Nucleus accumbens (tissue), 56 donors: ENCODE measurements at places on chromosomes 12 and 14.

DNA sequence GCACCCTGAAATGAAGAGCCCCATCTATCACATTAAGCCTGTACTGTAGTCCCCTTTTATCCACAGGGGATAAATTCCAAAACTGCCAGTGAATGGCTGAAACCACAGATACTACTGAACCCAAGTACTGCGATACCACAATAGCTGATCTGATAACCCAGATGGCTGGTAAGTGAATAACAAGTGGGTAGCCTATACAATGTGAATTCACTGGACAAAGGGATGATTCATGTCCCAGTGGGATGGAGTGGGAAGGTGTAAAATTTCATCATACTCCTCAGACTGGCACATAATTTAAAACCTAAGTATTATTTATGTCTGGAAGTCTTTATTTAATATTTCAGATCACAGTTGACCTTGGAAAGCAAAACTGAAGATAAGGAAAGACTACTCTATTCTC lies 201.3 kb downstream of the GPHN start:
- no peak for DNase-seq

DNA sequence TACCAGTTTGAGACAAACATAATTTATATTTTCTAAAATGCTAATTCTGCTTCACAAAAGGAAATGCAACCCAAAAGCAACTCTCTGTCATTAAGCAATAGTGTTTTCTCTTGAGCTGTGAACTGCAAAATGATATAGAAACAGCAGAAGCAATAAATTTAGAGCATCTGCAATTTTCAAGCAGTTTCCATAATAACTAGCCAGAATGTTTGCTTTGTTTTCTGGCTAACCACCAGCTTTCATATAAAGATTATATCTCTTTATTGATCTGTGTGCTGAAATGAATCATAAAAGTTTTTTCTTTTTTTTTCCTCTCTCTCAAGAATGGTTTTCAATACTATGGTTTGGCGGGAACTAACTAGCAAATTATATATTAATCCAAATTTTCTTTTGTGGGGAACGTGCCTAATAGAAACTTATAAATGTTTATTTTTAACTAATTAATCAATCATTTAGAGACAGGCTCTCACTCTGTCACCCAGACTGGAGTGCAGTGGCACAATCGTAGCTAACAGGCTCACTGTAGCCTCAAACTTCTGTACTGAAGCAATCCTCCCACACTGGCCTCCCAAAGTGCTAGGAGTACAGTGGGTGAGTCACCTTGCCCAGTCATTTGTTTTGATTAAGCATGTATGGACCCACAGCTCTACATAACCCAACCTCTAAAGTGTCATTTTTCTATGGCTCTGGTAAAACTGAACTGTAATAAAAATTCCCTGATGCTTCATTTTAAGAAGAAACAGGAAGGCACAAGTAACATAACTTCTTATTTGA lies 830.1 kb upstream of the MGAT4C start:
- DNase-seq: no peak

GRCh38 chr12:79515530-79515935 lies 175.2 kb downstream of the PAWR start:
- DNase-seq: no peak

GRCh38 chr12:6183689-6184428 lies 16.3 kb upstream of the CD9 start:
- no peak for DNase-seq

- no peak for DNase-seq
Measured at GRCh38 chr14:93787465-93788292, 606 bp downstream of the PRIMA1 start.

DNA sequence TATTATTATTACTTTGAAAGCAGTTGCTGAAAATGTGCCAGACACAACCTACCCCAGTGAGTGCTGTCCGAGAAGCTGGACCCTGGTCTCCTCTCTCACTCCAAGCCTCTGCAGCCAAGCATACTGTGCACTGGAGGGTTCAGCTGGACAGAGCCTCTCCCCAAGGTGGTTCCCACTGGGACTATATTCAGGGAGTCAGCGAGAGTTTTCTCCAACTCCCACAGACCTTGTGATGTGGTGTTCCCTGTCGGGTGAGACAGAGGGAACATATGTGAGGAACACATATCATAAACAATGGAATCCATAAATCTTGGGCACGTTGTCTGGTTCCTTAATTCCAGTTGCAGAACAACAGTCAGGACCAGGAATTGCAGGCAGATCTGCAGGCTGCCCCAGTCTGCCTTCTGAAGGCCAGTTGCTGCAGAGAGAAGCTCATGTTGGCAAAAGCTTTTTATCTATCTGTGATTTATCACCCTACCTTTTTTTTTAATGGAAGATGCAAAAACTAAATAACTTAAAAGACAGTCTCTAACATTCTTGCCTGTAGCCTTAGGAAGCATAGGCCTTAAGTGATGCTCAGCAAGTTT lies 619.8 kb upstream of the TBX3 start:
- DNase-seq: no peak

- no peak for DNase-seq
Measured at GRCh38 chr12:102675672-102676071, 195.3 kb upstream of the IGF1 start.

DNA sequence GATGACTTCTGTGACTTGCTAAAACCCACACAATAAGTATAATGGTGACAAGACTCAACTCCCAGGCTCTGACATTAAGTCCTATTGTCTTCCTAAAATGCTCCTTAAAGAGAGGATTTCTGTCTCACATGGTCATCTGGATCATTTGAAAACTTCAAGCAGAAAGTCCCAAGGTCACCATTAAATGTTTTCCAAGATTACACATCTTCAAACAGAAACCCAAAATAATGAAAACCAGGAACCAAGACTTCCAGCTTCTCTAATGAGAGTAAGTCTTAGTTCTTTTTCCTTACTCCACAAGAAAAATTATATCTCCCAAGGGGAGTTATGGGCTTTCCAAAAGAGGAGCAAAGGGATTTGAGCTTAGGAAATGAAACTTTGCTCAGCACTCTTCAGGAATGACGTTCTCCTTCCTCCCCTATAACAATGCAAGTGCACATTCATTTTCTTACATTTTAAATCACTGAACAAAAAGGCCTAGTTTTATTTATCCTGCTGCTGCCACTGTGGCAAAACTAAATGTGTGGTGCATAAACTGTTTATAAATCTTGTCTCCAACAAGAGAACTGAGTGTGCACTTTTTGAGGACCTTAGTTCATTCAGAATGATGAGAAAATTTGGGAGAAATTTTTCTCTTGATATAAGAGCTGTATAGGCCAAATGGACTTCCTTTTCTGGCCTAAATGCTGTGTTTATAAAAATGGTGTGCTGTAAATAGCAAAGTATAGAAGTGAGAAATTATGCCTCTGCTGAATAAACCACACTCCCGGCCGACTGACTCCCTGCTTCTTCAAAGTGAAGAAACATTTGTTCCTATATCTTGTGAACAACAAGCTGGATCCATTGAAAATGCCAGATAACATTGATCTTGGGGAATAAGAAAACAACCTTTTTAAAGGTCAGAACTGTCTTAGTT lies 148.4 kb upstream of the PLEKHG7 start:
- DNase-seq: no peak

- no peak for DNase-seq
Measured at GRCh38 chr14:91127924-91128323, 14.1 kb downstream of the DGLUCY start.

- DNase-seq: no peak
Measured at GRCh38 chr12:30614031-30614430, 81.6 kb downstream of the IPO8 start.
